ENCODE measurements at places on chromosomes 4 and X. TPM values are rescaled to one million over a fixed set of nuclear protein-coding genes. Genes with fewer than 3 reads are reported as not detected.

- DNase-seq, result no peak
Observed at GRCh38 chrX:102739657-102740056, 19.1 kb downstream of the GPRASP3 start.

DNA sequence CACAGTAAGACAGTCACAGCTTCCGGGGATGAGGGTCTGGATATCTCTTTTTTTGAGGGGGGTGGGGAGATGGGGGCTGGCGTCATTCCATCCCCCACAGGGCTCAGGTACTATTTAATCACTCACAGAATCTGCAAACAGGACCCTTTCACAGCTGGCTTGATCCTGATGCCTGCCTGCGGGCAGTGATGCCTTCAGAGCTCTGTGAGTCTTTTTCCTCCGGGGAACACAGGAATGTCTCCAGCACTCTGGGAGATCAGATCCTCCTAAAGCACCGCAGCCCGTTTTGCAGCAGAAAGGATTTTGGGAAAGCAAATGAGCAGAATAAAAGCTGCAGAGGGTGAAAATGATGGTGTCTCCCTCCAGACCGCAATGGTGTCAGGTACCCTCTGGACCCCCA, 13.2 kb upstream of the SHOX start:
- no peak for DNase-seq

GRCh38 chr4:72857787-72858186, 211.7 kb downstream of the COX18 start:
- DNase-seq, result no peak

- no peak for DNase-seq
Observed at GRCh38 chrX:46957297-46957696, 45.1 kb downstream of the JADE3 start.

SYTL5 gene
- total RNA-seq, result 7.9 TPM

Data from transverse colon (tissue), 4 donors.